ENCODE measurements at places on chromosomes 12 and 14.

DNA sequence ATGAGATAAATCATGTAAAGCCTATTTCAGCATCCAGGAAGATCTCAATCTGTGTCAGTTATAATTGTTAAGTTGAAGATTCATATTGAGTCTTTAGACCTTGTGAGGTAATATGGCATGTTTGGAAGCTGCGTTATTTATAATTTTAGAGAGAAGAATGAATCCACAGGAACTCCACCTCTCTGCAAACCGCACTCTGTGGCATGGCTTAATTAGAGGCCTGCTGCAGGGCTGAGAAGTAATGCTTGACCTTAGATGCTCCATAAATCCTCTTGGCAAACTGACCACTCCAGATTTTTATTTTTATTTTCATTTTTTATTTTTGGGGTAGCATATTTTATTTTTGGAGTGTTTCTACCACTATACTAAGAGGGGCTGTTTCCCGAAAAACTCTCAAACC, 28.8 kb downstream of the BCAT1 start:
- no peak for DNase-seq

GRCh38 chr12:19190292-19191031, 60.9 kb downstream of the PLEKHA5 start:
- no peak for DNase-seq

DNA sequence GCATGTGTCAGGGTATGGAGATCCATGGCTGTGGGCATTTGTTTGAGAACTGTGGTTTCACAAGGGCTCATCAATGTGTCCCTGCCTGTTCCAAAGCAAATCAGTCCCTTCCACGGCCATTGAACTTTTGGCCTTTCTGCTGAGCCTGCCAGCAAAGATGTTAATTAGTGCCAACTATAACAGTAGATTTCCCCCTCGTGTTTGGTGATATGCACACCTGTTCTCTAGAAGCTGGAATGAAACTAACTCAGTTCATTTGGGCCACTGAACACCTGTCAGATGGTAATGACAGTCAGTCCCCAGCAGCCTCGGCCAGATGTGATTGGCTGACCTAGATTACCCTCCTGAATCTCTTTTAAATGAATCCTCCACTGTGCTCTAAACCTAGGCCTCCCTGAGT, 43.2 kb downstream of the IRAK3 start:
- no peak for DNase-seq

GRCh38 chr14:81301813-81302212, 81.1 kb upstream of the GTF2A1 start:
- DNase-seq, result no peak
